ENCODE measurements at places on chromosomes 4 and X.

GRCh38 chr4:118784776-118785175 is 51.1 kb downstream of the SEC24D start:
- no peak for ATAC-seq

- no peak for ATAC-seq
Measured at GRCh38 chr4:169815606-169816005, 57.9 kb upstream of the HPF1 start.

GRCh38 chr4:152478461-152479237 is 57.2 kb downstream of the FBXW7 start:
- no peak for ATAC-seq

- no peak for ATAC-seq
Measured at GRCh38 chrX:74349387-74349786, 45.4 kb downstream of the ZCCHC13 start.

DNA sequence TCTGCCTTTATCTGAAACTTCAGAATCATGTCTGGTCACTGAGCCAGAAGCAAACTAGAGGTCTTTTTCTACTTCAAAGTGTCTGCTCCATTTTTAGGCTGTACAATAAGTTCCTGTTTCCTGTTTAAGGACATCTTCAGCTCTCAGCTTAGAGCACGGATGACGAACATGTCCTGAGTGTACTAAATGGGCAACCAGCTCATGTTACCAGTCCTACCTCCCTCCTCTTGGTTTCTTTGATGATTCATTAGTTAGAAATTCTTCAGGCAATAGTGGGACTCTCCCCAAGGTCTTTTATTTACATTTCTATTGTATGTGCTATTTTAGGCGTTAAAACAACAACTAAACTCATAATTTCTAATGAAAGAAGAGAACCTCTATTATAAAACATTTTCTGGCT is 58.0 kb downstream of the ENPEP start:
- no peak for ATAC-seq

- ATAC-seq, result no peak
Measured at GRCh38 chrX:154375156-154375504, 696 bp upstream of the FLNA start.

DNA sequence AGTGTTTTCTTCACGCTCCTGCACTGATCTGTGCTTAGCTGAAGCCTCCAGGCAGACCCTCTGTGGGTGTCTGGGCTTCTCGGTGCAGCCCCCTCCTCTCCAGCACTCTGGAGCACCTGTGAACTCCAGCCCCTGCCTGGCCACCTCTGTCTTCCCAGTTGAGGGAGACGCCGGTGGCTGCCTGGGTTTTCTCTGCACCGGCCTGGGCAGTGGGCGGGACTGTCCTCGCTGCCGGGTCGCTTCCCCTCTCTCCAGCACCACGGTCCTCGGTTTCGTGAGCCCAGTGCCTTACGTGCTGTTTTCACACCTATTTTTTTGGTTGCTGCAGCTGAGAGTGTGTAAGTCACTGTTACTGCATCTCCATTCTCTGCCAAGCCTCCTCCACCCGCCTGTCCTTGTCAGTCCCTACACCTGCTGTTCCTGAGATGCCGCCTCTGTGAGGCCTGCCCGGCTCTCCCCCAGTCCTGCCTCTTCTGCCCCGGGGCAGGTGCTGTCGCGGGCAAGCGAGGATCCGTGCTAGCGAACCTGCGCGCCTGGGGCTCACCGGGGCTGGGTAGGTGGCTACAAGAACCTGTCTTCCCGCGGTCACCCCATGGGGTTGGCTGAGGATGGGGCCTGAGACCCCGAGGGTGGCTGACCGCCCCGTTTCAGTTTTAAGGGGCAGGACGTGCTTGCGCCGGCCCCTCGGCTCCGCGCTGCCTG is 2.4 kb upstream of the FGFRL1 start:
- ATAC-seq, result no peak

GRCh38 chr4:42671431-42672194 is 14.7 kb upstream of the ATP8A1 start:
- peak; percentile 71 for ATAC-seq

DNA sequence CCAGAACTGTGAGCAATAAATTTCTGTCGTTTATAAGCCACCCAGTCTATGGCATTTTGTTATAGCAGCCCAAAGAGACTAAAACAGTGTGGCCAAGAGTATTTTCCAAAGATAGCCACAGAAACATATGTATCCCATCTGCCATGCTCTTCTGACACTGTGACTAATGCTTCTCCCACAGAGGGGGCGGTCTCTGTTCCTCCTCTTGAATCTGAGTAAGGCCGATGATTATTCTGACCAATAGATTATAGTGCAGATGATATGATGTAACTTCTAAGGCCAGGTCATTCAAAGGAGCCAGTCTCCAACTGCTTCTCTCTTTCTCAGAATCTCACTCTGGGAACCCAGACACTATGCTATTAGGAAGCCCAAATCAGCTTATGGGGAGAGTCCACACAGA is 570.7 kb downstream of the BCOR start:
- ATAC-seq, result no peak

GRCh38 chr4:67152976-67153375 is 392.3 kb downstream of the CENPC start:
- no peak for ATAC-seq

DNA sequence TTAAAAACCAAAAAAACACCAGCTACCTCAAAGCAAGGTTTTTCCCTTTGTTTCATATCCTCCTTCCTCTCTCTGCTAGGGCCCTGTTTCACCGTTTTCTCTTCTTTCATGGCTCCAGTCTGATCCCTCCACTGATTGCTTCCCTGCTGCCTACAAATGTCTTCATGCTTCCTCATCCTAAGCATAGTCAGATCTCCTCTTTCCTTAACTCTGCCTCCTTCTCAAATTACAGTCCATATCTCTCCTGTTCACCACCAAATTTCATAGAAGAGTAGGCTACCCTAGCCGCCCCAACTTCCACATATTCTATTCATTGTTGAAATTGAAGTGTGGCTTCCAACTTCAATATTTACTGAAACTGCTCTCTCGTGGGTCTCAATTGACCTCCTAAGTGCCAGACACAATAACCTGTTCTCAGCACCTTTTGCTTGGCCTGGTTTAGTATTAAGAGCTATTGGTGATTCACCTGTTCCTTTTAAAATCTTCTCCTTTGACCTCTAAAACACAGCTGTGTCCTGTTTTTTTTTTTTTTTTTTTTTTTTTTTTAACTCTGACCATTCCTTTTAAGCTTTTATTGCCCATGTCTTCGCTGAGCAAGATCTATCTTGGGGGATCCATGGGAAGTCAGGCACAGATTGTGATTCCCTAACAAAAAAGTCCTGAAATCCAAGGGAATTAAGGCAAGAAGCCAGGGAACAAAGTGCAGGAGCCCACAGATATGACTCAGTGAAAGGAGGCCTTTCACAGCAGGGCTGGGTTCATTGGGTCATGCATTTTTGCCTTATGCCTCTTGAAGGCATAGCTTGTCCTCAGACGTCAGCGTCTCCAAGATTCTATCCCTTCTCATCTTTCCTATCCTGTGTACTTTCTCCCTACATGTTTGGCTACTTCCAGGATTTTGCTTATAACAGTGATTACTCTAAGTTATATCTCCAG is 85.4 kb downstream of the RPS3A start:
- no peak for ATAC-seq

DNA sequence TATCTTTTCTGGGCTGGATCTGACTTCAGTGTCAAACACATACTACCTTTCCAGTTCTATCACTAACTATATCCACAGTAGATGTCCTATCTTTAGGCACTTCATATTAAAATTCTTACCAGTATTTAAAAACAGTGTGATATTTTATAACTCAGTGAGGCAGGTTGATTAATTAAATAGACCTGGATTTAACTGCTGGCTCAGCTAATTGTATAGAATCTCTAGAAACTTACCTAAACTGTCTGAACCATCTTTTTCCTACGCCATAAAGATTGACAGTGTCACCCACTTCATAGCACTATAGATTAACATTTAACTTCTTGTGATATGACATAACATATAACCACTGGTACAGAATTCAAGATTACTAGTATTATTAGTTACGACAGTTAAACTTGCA is 935.3 kb downstream of the FAT4 start:
- ATAC-seq, result no peak

DNA sequence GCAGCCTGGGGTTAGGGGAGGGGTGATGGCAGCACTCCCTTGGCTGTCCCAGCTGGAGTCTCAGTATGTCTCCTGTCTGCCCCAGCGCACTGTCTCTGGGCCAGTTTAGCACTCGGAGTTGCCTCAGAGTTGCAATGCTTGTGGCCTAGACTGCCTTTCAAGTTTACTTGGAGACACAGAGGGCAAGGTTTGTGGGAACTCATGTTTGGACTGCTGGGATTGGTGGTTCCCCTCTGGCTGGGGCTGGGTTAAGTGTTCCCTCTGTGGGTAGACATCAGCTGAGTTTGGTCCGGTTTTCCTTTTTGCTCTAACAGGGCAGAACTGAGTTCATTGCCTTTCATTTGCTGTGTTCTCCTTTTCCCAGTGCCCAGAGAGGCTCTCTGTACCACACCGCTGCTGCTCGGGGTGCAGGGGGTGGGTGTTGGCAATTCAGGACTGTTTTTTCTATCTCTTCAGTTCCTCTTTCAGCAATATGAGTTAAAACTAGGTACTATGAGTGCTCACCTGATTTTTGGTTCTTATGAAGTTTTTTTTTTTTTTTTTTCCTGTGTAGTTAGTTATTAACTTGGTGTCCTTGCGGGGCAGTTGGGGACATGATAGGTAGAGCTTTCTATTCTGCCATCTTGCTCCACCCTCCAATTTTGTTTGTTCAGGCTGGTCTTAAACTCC is 17.2 kb downstream of the RAB33B start:
- ATAC-seq, result no peak

DNA sequence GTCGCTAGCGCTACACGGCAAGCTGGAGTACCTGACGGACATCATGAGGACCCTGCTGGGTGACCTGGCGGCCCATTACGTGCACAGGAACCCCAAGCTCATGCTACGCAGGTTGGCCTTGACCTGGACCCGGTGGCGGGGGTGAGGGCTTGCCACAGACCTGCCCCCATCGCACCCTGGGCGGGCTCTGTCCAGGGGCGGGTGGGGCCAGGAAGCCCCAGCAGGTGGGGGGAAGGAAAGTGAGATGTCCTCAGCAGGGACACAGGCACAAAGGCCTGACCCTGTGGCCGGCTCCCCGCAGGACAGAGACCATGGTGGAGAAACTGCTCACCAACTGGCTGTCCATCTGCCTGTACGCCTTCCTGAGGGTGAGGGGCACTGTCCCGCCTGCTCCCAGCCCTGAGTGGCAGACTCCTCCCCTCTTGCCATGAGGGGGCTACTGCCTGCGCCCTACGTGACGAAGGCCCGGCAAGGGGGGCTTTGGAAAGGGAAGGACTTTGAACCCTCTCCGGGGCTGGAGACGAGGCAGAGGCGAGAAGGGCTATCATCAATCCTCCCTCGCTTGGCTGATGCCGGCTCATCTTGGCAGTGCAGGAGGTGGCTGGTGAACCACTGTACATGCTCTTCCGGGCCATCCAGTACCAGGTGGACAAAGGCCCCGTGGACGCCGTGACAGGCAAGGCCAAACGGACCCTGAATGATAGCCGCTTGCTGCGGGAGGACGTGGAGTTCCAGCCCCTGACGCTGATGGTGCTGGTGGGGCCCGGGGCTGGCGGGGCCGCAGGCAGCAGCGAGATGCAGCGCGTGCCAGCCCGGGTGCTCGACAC is 5.3 kb upstream of the SRPK3 start:
- ATAC-seq, result no peak

DNA sequence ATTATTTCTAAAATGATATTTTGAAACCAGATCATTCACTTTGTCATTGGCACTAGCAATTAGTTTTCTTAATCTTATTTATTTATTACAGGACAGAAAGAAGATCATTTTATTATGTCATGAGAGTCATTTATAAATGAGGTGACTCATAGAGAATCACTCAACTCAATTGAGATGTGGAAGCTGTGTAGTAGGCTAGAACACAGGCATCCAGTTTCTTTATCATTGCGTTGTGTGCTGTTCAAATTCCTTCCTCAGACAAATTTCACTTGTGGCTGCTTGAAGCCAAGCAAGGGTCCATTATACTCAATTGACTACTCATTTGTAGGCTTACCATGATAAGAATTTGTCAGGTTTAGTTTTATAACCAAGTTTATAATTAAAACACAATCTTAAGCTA is 87.6 kb downstream of the MRPL1 start:
- ATAC-seq, result no peak

GRCh38 chrX:5314148-5314547 is 914.5 kb downstream of the NLGN4X start:
- no peak for ATAC-seq

GRCh38 chr4:89497517-89498308 is 190.1 kb upstream of the GPRIN3 start:
- no peak for ATAC-seq

DNA sequence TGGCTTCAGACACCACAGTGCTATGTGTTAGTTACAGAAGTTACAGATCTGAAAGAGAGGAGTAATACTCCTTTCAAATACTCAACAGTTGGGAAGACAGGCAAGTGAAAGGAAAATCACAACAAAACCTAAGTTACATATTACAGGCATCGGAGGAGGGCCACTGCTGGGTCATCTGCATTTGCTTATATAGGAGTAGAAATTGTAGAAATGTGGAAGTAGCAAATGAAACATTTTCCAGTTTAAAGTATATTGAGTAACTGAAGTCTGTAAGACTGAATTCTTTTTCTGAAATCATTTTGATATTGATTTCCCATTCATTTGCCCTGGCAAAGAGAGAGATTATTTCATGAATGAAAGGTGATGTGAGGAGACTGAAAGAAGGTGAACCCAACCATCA is 201.7 kb downstream of the SPRY1 start:
- no peak for ATAC-seq

DNA sequence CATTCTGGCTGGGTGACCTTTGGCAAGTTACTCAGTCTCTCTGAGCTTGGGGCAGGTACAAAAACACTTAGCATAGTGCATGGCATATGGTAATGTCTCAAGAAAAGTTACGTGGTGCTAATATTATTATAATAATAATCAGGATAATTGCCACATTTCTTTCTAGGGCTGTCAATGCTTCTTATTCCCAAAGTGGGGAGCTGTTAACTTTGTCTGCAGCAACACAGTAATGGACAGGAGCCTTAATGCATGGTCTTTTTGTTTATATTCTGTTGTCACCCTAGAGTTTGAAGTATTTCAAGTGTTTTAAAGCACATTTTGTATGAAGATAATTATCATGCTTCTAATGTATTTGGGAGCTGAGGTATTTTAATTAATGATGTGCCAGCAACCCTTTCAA is 121.8 kb downstream of the FHIP1A start:
- ATAC-seq, result no peak

- no peak for ATAC-seq
Measured at GRCh38 chr4:114547340-114548134, 51.1 kb upstream of the UGT8 start.

DNA sequence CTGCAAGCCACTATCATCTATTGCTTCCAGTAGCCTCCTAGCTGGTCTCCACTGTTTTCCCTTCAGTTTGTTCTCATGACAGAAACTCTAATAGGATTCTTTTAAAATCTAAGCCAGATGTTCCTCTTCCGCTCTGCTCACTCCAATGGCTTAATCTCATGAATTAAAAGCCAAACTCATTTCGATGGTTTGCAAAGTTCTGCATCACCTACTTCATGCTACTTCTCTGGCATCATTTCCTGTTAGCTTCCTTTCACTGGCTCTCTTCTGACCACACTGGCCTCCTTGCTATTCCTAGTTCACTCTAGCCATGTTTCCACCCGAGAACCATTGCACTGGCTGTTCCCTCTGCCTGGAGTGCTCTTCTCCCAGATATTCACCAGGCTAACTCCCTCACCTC is 102.0 kb upstream of the LSM6 start:
- ATAC-seq, result no peak

- no peak for ATAC-seq
Measured at GRCh38 chrX:69021141-69021960, 143.9 kb downstream of the PJA1 start.

GRCh38 chr4:6502747-6503465 is 30.5 kb upstream of the PPP2R2C start:
- no peak for ATAC-seq

GRCh38 chr4:152996111-152996571 is 60.0 kb downstream of the FHDC1 start:
- ATAC-seq, result no peak
